ENCODE measurements at places on chromosomes 7 and 10. TPM values are rescaled to one million over a fixed set of nuclear protein-coding genes. Genes with fewer than 3 reads are reported as not detected.

DNA sequence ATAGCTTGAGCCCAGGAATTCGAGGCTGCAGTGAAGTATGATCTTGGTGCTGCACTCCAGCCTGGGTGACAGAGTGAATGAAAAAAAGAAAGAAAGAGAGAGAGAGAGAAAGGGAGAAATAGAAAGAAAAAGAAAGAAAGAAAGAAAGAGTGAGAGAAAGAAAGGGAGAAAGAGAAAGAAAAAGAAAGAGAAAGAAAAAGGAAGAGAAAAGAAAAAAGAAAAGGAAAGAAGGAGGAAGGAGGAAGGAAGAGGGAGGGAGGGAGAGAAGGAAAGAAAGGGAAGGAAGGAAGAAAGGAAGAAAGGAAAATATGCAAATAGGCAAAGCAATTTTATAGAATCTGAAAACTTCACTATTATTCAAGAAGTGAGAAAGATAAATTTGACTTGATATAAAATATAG lies 24.5 kb upstream of the JCAD start:
- no peak overlapping the region for H3K27ac ChIP-seq
- peaks cover 23% of the 10 kb centered on the region for H3K27me3 ChIP-seq
- H3K4me1 ChIP-seq: no peaks in the 10 kb centered on the region
- H3K4me3 ChIP-seq: no peak overlapping the region
- no peaks in the 10 kb centered on the region for H3K36me3 ChIP-seq

DNA sequence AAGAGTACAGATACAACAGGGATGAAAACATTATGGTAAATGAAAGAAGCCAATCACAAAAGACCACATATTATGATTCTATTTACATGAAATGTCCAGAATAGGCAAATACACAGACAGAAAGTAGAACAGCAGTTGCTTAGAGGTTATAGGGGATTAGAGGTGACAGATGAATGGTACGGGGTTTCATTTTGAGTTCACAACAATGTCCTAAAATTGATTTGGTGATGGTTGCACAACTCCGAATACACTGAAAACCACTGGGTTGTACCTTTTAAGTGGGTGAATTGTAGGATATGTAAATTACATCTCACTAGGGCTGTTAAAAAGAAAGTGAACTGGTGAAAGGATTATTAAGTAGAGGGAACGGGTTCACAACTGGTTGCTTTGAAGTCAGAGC lies 76.3 kb upstream of the MRLN start:
- peaks cover 53% of the 10 kb centered on the region for H3K36me3 ChIP-seq
- no peak overlapping the region for H3K4me3 ChIP-seq
- no peaks in the 10 kb centered on the region for H3K27me3 ChIP-seq
- peaks cover 32% of the 10 kb centered on the region for H3K4me1 ChIP-seq
- DNase-seq: no peak

GRCh38 chr7:8620169-8620568 lies 186.8 kb downstream of the NXPH1 start:
- no peaks in the 10 kb centered on the region for H3K27me3 ChIP-seq
- H3K27ac ChIP-seq: no peak overlapping the region
- no peak for DNase-seq
- H3K36me3 ChIP-seq: no peaks in the 10 kb centered on the region
- H3K4me1 ChIP-seq: no peaks in the 10 kb centered on the region

- no peak overlapping the region for H3K4me3 ChIP-seq
- no peak for DNase-seq
- no peaks in the 10 kb centered on the region for H3K36me3 ChIP-seq
- H3K4me1 ChIP-seq: no peaks in the 10 kb centered on the region
Measured at GRCh38 chr7:45253368-45253767, 95.8 kb downstream of the RAMP3 start.

DNA sequence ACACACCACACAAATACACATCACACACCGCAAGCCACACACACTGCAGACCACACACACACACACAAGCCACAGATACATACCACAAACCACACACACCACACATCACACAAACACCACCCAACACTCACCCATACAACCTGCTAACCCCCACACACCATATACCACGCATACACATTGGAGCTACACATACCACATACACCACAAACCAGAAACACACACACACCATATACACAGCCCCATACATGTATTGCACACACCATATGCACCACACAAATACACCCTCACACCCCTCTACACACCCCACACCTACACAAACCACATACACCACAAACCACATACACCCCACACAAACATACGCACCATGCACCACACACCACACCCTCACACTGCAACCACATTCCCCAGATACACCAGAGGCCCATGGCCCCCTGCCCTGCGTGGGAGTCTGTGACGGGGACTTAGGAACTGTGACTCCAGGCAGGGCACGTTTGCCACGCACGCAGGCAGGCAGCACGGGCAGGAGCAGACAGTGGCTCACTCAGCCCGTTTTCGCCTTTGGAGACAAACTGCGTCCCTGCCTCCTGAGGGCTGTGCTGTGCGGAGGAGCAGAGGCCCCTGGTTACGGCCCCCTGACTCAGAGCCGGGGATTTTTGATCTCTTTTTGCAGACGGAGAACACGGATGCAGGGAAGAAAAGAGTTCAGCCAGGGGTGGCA lies 52.6 kb downstream of the TMEM209 start:
- no peaks in the 10 kb centered on the region for H3K4me1 ChIP-seq
- peaks cover 9% of the 10 kb centered on the region for H3K27me3 ChIP-seq
- H3K27ac ChIP-seq: no peak overlapping the region
- DNase-seq: no peak
- H3K36me3 ChIP-seq: peaks cover 2% of the 10 kb centered on the region

DNA sequence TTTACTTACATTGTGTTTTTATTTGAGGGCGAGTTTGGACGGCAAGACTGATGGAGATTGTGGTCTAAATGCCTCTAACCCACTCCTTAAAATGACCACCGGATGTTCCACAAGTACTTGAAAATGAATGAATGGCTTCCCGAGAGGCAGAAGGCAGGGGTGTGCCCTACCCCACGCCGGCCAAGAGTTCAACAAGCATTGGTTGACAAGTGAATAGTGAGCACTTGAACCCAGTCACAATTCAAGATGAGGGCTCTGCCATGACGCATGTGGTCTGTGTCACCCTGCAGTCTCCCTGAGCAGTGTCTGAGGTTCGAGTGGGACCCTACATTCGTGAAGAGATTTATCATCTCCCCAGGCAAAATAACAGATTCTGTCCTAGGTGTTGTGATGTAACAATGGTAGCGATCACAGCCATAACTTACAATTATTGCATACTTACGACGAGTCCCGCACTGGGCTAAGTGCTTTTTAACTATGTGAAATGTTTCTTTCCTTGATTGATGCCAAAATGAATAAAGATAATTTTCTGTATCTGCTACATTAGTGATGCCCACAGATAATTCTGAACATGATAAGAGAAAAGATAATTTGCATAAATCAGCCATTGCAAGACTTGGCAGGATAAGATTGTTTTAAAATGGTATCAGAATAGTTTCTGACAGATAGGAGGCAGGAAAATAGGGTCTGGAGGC lies 305.4 kb downstream of the WDR37 start:
- peaks cover 27% of the 10 kb centered on the region for H3K27me3 ChIP-seq
- H3K36me3 ChIP-seq: no peaks in the 10 kb centered on the region
- peaks cover 13% of the 10 kb centered on the region for H3K4me1 ChIP-seq
- H3K27ac ChIP-seq: no peak overlapping the region

- no peak overlapping the region for H3K27ac ChIP-seq
- DNase-seq: no peak
- no peak overlapping the region for H3K4me3 ChIP-seq
Measured at GRCh38 chr10:88865281-88865876, 13.7 kb upstream of the ANKRD22 start.

DNA sequence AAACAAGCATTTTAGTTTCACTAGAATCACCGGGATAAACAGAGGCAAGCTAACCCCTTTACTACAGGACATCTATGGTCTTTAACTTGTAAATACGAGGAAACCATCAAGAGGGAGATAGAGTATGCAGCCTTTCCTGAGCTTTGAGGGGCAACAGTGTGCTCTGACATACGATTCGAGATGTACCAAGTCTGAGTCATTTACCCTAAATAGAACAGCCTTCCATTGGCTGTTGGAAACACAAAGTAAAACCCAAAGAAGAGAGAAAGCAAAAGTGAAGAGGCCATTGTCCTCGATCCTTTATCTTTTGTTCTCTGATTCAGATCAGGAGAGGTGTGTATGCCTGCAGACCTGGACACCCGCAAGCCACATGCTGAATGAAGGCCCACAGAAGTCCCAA lies 289.5 kb downstream of the KCNMA1 start:
- no peaks in the 10 kb centered on the region for H3K4me1 ChIP-seq
- H3K36me3 ChIP-seq: no peaks in the 10 kb centered on the region
- no peak for DNase-seq

DNA sequence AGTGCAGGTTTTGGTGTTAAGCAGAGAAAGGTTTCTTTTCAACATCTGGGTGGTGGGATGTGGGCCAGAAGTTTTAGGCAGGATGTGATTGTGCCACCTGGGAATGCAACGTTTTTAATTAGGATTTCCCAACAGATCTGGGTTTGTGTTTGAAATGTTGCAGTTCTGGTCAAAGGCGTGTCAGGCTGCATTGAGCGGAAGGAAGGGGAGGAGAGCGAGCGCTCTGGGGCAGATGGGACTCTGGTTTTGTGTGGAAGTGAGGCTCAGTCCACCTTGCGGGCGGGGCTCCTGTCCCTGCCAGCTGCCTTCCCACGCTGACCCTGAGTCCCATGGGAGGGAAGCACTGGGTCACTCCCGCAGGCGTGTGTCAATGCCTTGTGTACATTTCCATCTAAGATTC lies 767.7 kb downstream of the KCNMA1 start:
- no peaks in the 10 kb centered on the region for H3K36me3 ChIP-seq
- H3K27me3 ChIP-seq: peaks cover 8% of the 10 kb centered on the region
- no peaks in the 10 kb centered on the region for H3K4me1 ChIP-seq
- H3K27ac ChIP-seq: no peak overlapping the region

DNA sequence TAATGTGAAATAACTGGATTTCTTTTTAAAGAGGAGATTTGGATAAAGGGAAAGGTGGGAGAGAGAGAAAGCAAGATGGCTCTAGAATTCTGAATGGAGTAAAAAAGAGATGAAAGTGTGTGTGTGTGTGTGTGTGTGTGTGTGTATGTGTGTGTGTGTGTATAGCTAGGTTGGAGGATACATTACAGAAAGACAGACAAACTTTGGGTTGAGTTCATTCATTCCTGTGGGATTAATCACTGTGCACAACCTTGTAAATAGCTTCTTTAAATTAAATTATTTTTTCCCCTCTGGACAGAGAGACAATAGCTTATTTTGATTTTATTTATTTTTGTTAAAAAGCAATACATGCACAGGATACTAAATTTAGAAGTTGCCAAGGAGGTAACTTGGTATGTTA lies 7.5 kb downstream of the ASB4 start:
- no peak for DNase-seq
- H3K27me3 ChIP-seq: peaks cover 6% of the 10 kb centered on the region
- no peak overlapping the region for H3K27ac ChIP-seq
- no peaks in the 10 kb centered on the region for H3K36me3 ChIP-seq

DNA sequence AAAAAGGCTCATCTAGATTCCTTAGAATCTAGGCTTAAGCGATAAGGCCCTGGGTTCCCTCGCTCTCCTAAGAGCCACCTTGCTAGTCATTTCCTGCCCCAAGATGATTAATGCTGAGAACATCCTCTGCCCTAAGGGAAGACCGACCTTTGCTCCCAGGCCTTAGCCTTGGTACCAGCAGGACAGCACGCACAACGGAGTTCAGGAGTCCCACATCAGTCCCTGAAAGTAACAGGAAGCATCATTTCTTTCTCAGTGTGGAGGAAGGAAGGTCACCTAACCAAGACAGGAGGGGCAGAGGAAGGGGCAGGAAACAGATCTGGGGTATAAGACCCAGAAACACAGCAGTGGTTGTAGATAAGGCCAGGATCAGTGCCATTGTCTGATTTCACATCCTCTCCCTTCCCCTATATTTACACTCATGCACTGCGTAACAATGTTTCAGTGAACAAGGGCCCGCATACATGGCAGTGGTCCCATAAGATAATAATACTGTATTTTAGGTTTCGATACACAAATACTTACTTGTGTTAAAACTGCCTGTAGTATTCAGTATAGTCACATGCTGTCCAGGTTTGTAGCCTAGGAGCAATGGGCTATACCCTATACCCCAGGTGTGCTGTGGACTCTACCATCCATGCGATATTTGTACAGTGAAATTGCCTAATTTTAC lies 8.1 kb upstream of the FAM107B start:
- DNase-seq: peak; percentile 10
- no peaks in the 10 kb centered on the region for H3K27me3 ChIP-seq
- peaks cover 7% of the 10 kb centered on the region for H3K4me1 ChIP-seq
- H3K27ac ChIP-seq: no peak overlapping the region

GRCh38 chr7:70849580-70850235 lies 282.2 kb upstream of the GALNT17 start:
- no peaks in the 10 kb centered on the region for H3K36me3 ChIP-seq
- no peak for DNase-seq
- H3K4me3 ChIP-seq: no peak overlapping the region

GRCh38 chr10:94412449-94412848 lies 10.1 kb downstream of the TBC1D12 start:
- H3K4me3 ChIP-seq: no peak overlapping the region
- no peak overlapping the region for H3K27ac ChIP-seq
- no peak for DNase-seq
- H3K27me3 ChIP-seq: peaks cover 32% of the 10 kb centered on the region
- no peaks in the 10 kb centered on the region for H3K4me1 ChIP-seq

DNA sequence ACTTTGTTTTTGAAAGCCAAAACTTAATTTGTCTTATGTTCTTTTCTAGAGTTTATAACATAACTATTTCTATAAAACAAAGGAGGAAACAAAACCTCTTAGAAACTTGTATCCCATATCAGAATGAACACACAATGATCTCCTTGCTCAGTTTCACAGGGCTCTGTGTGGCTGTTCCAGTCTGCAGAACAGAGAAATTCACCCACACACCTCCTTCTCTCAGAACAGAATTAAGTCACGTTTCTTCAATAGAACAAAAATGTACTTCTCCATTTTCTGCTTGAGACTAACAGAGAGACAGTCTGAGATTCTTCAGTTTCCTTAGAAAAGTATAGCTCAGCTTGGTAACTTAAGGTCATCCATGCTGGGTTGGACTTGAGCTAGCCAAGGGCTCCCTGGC lies 15.8 kb upstream of the DOCK1 start:
- H3K27ac ChIP-seq: no peak overlapping the region
- H3K4me1 ChIP-seq: no peaks in the 10 kb centered on the region
- no peak for DNase-seq
- H3K27me3 ChIP-seq: no peaks in the 10 kb centered on the region
- H3K36me3 ChIP-seq: no peaks in the 10 kb centered on the region

The GRM3 gene
- total RNA-seq: not detected

The KCND2 gene
- total RNA-seq: not detected

The NUDT5 gene
- 97.1 TPM for total RNA-seq

The VAX1 gene
- not detected for total RNA-seq

The BLNK gene
- total RNA-seq: not detected

Measured in activated naive CD4-positive, alpha-beta T cell treated with anti-CD3 and anti-CD28 coated beads for 36 hours (primary cell).